ENCODE measurements at places on chromosomes 7 and 10.

DNA sequence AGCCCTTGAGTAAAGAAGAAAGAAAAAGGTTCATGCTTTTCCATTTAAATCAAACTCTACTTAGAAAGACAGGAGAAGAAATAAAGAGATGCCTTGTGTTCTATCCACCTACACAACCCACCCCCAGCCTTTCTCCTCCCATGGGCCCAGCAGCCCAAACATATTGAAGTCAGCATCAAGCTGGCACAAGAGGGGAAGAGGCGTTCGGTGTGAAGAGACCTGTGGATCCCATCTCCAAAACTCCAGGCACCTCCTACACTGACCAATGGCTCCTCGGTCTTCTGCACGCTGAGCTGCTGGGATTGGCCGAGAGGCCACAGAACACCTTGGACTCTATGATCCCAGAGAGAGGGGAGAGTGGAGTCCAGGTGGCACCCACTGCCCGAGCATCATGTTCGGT, 66.0 kb upstream of the CELF2 start:
- no peak for DNase-seq

DNA sequence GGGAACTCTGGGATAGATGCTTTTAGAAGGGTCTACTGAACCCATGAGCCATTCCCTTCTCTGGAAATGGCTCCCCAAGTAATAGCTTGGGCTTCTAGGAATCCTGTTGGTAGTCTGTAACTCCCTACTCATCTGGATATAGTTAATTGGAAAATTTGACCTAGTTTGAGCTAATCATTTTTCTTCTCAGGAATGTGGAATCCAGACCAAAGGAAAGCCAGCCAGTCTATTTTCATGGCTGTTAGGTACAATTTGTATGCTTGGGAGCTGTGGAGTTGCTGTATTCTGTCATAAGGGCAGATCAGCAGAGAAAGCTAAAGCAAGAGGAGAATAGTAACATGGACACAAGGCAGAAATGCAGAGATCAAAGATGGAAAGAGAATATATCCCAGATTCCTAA, 71.6 kb upstream of the C1GALT1 start:
- DNase-seq: no peak

- no peak for DNase-seq
These were observed 40.5 kb downstream of the AMZ1 start for GRCh38 chr7:2728316-2729030.

GRCh38 chr10:122338609-122339441, 35.7 kb upstream of the PLEKHA1 start:
- no peak for DNase-seq

- DNase-seq: no peak
These were observed 4.6 kb downstream of the INPP5A start for GRCh38 chr10:132542086-132542775.

DNA sequence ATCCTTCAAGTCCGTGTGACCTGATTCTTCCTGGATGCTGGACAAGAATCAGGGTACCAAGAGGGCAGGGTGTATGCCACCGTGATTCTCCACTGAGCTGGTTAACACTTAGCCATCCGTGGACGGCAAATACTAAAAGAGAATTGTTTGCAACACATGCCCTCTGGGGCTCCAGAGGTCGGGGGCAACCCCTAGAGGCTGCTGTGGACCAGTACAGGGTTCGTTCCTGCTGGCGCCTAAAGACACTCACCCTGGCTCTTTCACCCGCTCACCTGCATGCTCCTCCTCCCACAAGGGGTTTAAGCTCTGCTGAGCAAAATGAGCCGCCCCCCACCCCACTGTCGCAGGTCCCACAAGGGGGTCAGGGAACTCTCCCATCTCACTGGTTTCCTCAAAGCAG, 148.7 kb upstream of the ITGB1 start:
- no peak for DNase-seq

- no peak for DNase-seq
These were observed 41.7 kb downstream of the DYNC2I1 start for GRCh38 chr7:158898025-158898424.

DNA sequence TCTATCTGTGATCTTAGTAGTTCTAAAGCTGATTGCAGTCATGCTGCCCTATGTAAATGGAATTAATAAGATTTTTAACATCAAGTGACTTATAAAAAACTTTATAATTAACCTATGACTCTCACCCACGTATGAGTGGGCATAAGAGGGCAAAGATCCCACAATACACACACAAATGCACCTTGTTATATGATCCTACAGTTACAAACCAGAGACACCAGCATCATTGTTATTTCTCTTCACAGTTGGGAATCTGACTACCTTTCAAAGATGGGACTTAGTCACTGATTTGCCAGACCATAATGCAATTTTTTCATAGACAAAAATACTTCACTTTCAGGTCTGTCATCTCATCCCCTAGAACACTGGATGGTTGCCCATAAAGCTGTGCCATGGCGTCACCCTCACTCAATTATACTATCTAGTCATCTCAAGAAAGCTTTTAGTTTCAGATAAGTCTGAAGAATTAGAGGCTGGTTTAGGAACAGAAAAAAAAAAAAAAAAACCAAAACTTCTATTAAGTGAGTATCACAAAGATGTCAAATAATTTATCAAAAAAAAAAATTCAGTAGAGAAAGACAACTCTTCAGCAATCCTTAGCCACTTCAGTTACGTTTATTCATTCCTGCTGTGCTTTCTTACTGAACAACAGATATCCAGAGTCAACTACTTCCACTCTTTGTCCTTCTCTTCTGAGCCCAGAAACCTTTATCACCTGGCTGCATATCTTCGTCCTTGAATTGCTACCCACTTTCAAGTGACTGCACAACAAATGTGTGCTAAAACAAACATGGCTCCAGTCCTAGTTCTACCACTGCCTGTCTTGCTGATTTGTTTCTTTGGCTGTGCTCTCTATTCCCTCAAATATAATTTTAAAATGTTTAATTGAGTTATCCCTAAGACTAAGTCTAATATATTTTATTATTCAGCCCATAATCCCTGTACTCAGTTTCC, 175.0 kb upstream of the CHRM2 start:
- no peak for DNase-seq

DNA sequence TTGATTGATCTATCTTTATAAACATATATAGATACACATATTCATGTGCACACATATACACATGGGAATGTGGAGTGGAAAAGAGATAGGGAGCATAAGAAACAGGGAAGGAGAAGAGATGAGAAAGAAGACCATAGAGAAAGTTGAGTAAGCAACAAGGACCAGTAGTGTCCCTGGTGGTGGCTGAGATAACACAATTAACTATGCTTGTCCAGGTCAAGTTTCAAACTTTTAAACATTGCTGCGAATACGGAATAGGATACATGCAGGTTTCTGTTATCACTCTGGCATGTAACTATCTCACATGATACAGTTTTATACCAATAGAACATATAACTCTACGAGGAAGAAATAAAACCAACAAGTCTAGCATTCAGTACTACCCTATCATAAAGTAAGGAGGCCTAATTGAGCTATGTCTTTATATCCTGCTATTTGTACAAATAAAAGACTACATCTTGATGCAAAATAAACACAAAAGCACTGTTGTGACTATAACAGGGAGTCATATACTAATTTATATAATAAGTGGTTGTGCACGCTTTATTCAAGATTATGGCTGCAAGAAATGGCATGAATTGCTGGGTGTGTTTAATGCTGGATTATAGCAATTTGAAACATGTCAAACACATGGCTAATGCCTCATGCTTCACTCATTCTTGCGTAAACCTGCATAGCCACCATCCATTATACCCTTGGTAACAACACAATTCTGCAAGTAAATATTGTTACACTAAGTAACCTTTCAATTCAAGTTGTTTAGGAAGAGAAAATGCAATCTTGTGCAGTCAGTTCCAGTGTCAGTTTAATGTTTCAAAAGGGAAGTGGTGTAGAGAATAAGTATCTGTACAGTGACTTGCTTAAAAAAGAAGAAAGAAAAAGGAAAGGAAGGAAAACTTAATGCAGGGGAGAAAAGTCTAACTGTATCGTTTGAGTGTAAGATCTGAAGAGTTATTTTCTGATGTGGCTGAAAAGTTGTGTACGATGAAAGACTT, 8.2 kb downstream of the FOXP2 start:
- no peak for DNase-seq

GRCh38 chr10:93369588-93370164, 112.5 kb downstream of the MYOF start:
- no peak for DNase-seq

DNA sequence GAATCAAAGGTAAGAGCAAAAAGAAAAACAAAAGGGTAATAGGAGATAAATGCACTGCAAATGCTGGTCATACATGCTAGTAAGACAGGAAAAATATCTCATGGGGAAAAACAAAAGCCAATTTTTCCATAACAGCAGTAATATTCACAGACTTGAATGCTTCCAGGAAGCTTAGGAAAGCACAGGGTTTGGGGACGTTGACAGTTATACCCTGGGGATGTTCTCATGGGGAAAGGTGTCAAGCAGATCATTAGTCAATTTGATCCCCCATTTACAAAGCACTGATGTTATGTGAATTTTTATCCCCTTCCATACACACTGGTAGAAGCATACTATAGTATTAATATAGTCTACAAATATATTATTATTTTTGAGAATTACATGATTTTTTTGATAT, 232.7 kb downstream of the SORCS1 start:
- no peak for DNase-seq

- DNase-seq: no peak
These were observed 219.6 kb downstream of the ELFN1 start for GRCh38 chr7:1889556-1890181.

GRCh38 chr7:105097619-105098018, 83.6 kb downstream of the KMT2E start:
- DNase-seq: no peak

Measured in urinary bladder (tissue), 4 donors.